Activated CD4-positive, alpha-beta T cell treated with anti-CD3 and anti-CD28 coated beads for 36 hours (primary cell): ENCODE measurements at places on chromosomes 12 and 14. TPM values are rescaled to one million over a fixed set of nuclear protein-coding genes. Genes with fewer than 3 reads are reported as not detected.

Gene PPFIBP1
- total RNA-seq, result 15.6 TPM

Gene LGR5
- not detected for total RNA-seq

Gene TRIP11
- 41.0 TPM for total RNA-seq

Gene TAC3
- 0.63 TPM for total RNA-seq

Gene IL26
- 1.1 TPM for total RNA-seq

- DNase-seq, result no peak
Measured at GRCh38 chr14:51004352-51004800, 60.1 kb upstream of the PYGL start.

- DNase-seq, result no peak
Measured at GRCh38 chr12:89015419-89015818, 336.9 kb downstream of the DUSP6 start.

GRCh38 chr12:132409495-132410295 is 80.3 kb upstream of the FBRSL1 start:
- DNase-seq, result no peak
